ENCODE measurements at places on chromosomes 5 and 9.
A peak's percentile ranks its signal among the peaks of the same experiment; 100 is the strongest.

DNA sequence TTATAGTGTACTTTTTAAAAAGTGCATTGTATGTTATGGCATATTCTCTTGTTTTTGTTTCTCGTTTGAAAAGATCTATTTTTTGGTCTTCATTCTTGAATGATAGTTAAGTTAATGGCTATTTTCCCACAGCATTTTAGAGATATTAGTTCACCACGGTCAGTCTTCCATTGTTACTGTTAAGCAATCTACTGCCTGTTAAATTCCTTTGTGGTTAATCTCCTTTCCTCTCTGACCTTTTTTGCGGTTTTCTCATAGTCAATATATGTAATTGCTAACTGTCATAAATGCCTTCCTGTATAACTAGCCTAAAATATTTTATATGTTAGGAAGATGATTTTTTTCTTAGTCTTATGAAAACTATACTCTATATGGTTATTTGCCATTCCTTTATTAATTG is 250.8 kb upstream of the FBXL7 start:
- DNase-seq, result no peak

- no peak for DNase-seq
Measured at GRCh38 chr5:155649666-155650065, 636.1 kb downstream of the KIF4B start.

DNA sequence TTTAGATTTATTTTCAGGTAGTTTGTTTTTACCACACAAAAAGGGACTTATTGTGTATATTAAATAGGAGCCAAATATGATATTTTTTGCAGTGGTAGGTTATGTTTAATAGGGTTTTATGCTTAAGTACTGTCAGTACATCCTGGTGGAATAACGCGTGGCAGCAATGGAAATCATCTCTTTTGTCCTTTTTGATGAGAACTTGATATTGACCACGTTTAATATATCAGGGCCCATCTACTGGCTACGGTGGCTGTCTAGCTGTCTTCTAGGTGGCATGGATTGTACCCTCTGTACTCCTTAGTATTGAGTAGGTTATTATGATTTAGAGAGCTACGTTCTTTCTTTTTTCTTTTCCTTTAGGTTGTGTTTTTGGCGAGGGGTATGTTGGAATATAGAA is 2.6 kb downstream of the BASP1 start:
- no peak for DNase-seq

- no peak for DNase-seq
Measured at GRCh38 chr5:155987265-155987810, 339.6 kb upstream of the SGCD start.

GRCh38 chr9:16422114-16422513 is 448.4 kb downstream of the BNC2 start:
- no peak for DNase-seq

DNA sequence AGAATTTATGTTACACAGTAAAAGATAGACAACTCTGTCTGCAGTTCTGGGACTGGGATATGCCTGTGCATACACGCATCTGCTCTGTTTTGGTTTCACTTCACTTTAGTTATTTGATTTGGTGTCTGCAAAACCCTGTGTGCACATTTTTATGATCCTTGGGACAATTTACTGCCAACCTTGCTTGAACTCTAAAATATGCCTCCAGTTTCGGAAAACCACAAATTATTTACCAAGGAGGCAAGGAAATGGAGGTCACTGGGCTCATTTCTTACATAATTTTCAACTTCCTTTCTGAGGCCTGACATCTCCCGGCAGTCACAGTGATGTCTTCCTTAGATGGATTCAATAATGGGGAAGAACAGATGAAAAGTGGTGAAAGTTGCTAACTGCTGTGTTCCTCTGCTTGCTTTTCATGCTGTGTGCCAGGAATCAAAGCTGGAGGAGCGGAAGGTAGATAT is 61.2 kb upstream of the TAF11L2 start:
- no peak for DNase-seq

GRCh38 chr5:38258319-38259061 is at the start of gene EGFLAM:
TSS of gene EGFLAM (plus strand) at chr5:38258559. CDS start at chr5:38258755, 196 bp downstream.
- peak; percentile 2 for DNase-seq

GRCh38 chr9:6931913-6932312 is 174.1 kb downstream of the KDM4C start:
- peak; percentile 40 for DNase-seq

- DNase-seq, result no peak
Measured at GRCh38 chr9:107472581-107473340, 16.8 kb downstream of the KLF4 start.

GRCh38 chr5:1171340-1171941 is 30.0 kb upstream of the SLC6A19 start:
- DNase-seq, result no peak

GRCh38 chr9:4082948-4083347 is 216.9 kb downstream of the GLIS3 start:
- DNase-seq, result no peak

DNA sequence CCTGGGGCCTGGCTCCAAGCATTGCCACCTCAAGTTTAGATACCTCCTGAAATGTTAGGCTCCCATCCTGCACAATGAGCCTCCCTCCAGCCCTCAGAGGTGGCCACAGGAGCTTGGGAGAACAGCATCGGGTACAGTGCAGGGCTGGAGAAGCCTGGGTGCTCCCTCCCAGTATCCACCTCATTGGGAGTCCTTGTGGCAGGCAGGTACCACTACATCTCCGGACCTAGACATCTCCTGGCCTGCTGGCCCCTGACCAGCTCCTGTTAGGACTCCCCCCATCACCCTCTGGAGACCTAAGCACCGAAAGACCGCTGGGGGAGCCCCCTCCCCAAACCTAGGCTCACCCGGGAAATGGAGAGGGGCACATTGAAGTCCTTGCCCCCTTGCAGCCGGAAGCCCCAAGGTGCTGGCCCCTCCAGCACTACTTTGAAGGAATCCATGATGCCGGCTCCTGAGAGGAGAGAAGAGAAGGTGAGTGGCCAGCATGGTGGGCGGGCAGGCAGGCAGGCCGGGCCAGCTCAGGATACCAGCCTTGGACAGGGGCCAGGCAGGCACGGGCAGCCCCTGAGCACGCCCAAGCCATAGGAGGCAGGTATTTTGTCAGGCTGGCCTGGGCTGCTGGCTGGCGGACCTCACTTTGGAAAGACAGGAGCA is 1.2 kb downstream of the PDLIM7 start:
- DNase-seq, result no peak

GRCh38 chr5:135729321-135729786 is 105.1 kb upstream of the SLC25A48 start:
- no peak for DNase-seq

- DNase-seq, result no peak
Measured at GRCh38 chr9:132447346-132447745, 37.3 kb downstream of the CFAP77 start.

DNA sequence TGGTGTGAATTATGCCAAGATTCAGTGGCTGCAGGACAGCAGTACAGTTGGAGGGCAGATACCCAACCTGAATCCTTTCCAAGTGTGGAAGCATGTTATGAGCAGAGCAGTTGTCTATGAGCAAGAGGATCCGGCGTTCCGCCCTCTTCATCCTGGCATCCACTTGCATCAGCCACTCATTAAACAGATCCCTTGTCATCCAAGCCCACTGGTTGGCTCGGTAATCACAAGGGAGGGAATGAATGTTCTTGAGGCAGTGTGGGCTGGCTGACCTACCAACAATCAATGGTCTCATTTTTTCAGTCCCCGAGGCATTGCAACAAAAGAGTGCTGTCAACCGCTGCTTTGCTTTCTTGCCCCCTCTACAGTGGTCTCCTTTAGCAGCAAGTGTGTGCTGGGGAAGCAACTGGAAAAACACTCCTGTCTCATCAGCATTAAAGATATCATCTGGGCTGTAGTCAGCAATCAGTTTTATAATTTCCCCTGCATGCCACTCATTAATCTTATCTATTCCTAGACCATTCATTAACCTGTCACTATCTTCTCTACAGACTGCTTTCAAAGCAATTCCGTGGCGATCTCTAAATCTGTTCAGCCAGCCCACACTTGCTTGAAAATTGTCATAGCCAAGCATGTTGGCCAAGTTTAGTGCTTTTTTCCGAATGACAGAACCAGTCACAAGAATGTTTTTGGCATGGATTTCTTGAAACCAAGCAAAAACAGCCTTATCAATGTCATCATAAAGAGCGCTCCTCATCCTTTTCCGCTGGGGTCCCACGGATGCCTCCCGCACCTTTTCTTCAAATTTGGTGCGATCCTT is 4.9 kb downstream of the TIGD6 start:
- DNase-seq, result no peak

GRCh38 chr9:134314950-134315715 is 11.1 kb upstream of the RXRA start:
- no peak for DNase-seq

DNA sequence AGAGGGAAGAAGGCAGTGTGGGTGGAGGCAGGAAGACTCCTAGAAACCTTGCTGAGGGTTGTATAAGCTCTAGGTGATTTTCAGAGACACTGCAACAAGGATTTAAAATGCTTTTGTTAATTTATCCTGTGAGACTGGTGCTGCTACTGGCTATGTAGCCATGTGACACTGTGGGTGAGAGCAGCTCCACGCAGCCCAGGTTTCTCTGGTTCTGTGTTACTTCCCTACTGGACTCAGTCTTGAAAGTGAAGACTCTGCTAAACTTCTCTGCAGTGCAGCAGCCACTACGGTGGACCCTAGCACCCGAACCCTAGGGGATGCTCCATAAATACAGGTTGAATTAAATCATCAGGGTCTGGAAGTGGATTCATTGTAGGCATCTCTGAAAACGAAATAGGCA is 25.8 kb upstream of the EFNA5 start:
- no peak for DNase-seq

DNA sequence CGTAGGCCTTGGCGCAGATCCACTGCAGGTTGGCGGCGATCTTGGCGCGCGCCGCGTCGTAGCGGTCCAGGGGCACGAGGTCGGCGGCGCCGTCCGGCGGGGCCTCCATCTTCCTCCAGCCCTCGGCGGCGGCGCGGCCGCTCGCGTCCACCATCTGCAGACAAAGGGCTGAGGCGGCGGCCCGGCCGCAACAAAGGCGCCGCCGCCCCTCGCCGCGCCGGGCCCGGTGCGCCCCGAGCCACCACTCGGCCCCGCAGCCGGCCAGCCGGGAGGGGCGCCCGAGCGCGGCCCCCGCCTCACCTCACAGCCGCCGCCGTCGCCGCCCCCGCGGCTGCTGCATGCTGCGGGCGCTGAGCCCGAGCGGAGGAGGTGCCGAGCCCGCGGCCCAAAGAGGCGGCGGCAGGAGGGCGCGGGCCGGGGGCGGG is 328 bp downstream of the CAMSAP1 start:
- no peak for DNase-seq

DNA sequence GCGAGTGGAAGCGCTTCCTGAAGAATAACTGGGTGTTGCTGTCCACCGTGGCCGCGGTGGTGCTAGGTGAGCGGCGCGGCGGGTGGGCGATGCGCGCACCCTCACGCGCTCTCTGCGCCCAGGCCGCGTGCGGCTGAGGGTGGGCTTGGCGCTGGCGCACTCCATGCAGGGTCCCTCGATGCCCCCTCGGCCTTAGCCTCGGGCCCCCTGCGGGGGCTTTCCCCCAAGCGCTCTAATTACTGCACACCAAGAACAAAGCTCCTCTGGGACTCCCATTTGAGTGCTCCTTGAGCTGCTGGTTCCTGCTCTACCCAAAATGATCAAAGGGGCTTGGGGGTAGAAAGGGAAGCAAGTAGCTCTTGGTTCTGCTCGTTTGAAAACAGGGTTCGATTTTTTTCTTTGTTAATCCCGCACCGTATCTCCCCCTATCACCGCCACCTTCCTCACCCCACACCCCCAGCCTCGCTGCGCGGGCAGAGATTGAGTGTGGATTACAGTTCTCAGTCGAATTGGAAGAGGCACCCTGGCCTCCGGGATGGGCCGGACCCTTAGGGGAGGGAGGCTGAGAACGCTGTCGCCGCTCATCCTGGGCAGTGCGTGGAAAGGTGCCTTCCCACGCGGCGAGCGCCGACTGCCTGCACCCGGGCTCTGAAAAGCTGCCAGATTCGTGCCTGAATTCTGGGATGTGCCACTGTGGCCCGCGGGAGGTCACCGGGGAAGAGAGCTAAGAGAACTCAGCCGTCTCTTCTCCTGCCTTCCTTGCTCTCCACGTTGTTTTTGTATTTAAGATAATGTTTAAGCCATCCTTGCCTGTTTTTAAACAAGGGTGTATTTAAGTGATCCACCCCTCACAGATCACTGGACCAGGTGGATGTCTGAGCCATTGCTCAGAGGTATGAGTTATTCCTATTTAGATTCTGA is 697 bp downstream of the SLC1A1 start:
- DNase-seq, result no peak

GRCh38 chr5:88502179-88503040 is 233.8 kb upstream of the TMEM161B start:
- no peak for DNase-seq

- DNase-seq, result no peak
Measured at GRCh38 chr9:128254362-128254761, 21.4 kb downstream of the GOLGA2 start.

DNA sequence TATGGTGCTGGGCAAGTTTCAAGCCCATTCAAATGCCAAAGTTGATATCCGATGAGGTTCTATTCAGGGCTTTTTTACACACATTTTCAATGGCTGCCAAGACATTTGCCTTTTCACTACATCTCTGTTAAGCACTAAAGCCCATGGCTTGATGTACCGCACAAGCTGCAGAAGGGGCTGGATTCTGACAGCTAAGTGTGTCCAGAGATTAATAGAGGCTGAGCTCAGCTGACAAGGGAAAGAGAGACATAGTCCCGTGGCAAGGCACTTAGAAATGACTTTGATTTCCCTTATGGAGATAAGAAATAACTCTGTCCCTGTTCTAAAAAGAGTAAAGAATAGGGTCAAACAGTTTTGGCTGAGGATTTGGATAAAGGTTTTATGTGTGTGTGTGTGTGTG is 198.6 kb downstream of the DMRT2 start:
- no peak for DNase-seq

GRCh38 chr5:157076558-157076957 is 17.6 kb upstream of the HAVCR1 start:
- DNase-seq, result peak; percentile 7

DNA sequence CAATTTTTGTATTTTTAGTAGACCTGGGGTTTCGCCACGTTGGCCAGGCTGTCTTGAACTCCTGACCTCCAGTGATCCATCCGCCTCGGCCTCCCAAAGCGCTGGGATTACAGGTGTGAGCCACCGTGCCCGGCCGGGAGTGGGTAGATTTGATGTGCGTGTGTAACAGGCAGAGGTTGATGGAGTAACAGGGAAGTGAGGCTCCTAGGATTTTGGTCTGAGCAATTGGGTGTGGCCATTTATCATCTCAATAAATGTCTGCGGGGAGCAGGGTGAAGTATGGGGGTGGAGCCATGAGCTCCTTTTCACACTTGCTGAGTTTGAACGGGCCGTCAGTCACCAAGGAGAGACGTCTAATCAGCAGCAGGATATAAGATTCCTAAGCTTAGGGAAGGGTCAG is 1.2 kb upstream of the REXO4 start:
- no peak for DNase-seq

- no peak for DNase-seq
Measured at GRCh38 chr5:45696206-45696836, at the start of gene HCN1. TSS of gene HCN1 (minus strand) at chr5:45696380.

GRCh38 chr5:39555788-39556187 is 131.0 kb upstream of the DAB2 start:
- DNase-seq, result no peak

Measured in amniotic stem cell (primary cell).